Posterior cingulate gyrus (tissue), 11 donors: ENCODE measurements at places on chromosomes 13 and 19.

DNA sequence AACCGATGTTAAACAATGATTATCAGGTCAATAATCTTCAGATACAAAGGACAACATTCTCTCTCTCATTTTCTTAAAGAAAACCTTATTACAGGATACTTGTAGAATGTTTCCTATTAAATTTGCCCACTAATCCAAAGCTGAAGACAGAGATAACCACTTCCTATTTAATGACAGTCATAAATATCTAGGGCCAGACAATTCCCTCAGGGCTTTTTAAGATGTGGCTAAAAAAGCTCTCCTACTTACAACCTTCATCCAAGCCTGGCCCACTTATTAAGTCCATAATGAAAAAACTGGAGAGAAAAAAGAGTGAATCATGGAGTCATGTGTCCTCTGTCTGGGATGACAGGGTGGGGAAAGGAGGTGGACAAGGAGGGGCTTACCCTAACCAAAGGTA, 235.9 kb downstream of the KLF12 start:
- no peak for DNase-seq

- DNase-seq, result no peak
Measured at GRCh38 chr13:107883561-107884175, 331.7 kb downstream of the LIG4 start.

GRCh38 chr13:71339005-71339404, 528.0 kb downstream of the DACH1 start:
- DNase-seq, result no peak

DNA sequence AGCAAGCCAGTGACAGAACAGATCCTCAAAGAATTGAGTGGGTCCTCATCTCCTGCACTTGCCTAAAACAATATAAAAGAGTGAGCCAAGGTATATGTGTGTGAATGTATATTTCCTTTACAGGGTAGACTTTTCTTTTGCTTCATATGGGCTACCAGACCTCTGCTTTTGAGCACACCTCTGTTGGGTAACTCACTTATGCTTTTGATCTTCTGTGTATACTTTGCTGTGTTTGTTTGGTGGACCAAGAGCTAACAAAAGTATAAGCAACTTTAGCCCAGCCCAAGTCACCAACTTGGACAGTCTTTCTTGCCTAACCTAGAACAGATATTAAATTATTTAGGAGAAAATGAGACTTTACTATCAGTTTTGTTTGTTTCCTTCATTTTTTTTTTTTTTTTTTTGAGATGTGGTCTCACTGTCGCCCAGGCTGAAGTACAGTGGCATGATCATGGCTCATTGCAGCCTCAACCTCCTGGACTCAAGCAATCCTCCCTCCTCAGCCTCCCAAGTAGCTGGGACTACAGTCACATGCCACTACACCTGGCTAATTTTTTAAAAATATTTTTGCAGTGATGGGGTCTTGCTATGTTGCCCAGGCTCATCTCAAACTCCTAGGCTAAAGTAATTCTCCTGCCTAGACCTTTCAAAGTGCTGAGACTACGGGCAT, 513.1 kb downstream of the DCT start:
- DNase-seq, result no peak

DNA sequence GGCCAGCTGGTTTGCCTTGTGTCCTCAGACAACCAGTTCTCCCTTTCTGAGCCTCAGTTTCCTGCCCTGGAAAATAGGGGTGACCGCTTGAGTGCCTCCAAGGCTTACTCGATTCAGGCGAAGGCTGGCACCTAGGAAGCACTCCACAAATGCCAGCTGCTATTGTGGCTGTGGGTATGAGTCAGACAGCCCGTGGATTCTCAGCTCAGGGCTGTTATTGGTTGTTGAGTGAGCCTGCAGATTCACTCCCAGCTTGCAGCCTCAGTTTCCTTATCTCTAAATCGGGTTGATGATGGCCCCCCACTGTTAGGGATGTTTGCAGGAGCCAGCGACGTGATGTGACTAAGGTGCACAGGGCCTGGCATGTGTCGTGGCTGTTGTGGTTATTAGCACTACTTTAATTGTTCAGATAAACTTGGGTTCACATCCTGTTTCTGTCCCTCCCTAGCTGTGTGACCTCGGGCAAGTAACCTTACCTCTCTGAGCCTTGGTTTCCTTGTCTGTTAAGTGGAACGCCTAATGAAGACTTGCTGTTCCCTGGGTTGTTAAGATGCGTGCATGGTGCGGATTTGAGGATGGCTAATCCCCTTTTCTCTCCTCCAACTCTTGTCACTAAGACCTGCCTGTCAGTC, 2.4 kb downstream of the MARK4 start:
- DNase-seq, result no peak

GRCh38 chr13:74771964-74772363, 637.8 kb upstream of the KLF12 start:
- DNase-seq, result no peak

DNA sequence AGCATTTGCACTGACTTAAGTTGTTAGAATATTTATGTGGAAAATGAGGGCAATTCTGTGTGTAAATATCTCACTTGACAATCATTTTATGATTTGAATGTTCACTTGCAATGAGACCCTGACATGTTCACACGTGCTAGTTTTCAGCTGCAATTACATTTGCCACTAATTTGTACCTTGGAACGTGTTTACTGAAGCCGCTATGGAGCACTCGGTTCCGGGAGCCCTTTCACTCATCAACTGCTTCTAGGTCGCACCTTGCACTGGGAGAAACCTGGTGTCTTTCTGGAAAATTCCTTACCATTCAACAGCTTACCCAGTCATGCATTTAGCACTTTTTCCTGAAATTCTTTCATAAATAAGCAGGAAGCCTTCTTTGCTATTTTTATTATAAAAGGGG, 229.6 kb downstream of the ZIC5 start:
- DNase-seq, result no peak

GRCh38 chr19:47107202-47107952, 6.2 kb downstream of the ZC3H4 start:
- DNase-seq, result no peak

DNA sequence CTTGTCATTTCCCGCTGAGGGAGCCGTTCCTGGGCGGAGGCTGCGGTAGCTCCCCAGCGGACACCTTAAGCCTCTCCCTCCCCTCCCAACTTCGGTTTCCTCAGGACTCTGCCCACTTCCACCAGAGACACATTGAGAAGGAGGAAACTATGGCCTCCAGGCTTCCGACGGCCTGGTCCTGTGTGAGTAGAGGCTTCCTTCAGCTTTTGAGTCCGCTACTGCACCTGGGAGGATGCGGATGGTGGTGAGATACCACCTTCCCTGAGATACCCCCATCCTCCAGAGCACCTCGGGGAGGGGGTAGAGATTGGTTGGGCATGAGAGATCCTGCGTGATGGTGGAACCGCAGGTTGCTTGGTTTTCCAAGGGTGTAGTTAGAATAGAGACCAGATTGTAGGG, 955 bp downstream of the ZNF274 start:
- no peak for DNase-seq

DNA sequence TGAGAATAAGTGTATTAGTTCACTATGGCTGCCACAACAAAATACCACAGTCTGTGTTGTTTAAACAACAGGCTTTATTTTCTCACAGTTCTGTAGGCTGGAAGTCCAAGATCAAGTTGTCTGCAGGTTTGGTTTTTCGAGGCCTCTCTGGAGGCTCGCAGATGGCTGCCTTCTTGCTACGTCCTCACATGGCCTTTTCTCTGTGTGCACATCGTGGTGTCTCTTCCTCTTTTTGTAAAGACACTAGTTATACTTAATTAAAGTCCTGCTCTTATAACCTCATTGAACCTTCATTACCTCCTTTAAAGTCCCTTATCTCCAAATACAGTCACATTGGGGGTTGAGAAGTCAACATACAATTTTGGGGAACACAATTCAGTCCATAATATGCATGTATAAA, 10.6 kb downstream of the CSNK1A1L start:
- no peak for DNase-seq
